ENCODE measurements at places on chromosomes 1 and 21.
A peak's percentile ranks its signal among the peaks of the same experiment; 100 is the strongest.

GRCh38 chr1:176068256-176068655 lies 138.8 kb downstream of the COP1 start:
- no peaks in the 10 kb centered on the region for H3K36me3 ChIP-seq
- no peaks in the 10 kb centered on the region for H3K27me3 ChIP-seq
- H3K4me3 ChIP-seq = no peak overlapping the region

DNA sequence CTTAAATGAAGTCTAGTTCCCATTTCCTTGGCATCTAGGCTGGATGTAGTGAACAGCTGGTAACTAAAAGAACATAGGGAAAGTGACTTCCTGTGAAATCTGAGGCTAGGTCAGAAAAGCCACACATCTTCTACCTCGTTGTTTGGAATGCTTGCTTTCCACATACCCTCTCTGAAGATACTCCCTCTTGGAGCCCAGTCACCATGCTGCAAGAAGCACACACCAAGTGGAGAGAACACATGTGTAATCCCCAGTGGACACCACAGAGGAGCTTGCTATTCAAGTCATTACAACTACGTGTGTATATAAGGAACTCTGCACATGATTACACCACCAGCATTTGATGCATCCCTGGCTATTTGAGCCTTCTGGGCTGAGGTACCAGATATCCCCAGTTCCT lies 125.9 kb downstream of the RGS21 start:
- H3K27me3 ChIP-seq = no peaks in the 10 kb centered on the region
- H3K4me3 ChIP-seq = no peak overlapping the region
- no peaks in the 10 kb centered on the region for H3K36me3 ChIP-seq
- no peak overlapping the region for H3K27ac ChIP-seq

DNA sequence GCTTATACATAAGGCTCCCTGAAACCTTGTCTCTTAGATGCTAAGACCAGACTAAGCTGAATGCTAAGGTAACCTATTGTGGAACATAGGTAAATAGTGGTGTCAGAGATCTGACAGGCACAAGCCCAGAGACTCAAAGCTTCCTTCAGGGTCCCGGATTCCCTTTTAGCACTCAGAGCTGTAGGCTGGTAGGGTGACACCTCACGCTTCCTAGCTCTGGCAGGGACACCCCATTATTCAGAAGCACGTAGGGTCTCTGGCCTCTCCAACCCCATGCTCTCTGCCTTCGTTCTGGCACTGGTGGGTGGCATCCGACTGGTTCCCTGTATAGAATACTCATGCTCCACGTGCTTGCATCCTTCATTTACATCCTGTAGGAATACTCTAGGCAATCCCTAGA lies 68.4 kb downstream of the CD34 start:
- DNase-seq = no peak
- H3K36me3 ChIP-seq = no peaks in the 10 kb centered on the region
- no peak overlapping the region for H3K27ac ChIP-seq
- H3K27me3 ChIP-seq = no peaks in the 10 kb centered on the region

DNA sequence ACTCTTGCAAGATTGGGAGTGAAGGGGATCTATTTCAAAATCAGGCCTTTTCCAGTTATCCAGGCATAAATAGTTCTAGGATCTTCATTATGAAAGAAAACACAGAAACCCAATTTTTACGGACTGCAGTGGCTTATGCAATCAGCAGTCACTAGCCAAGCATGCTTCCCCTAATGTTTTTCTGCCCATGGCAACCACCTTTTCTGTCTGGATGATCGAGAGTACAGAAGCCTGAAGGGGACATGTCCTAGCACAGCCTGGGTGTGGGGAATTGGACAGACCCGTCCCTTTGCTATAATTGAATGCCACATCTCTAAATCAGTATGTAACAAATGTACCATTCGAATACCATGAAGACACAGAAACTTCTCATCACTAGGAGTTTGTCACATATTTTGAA lies 29.8 kb upstream of the NCAM2 start:
- H3K36me3 ChIP-seq = no peaks in the 10 kb centered on the region
- H3K27me3 ChIP-seq = no peaks in the 10 kb centered on the region
- no peak for DNase-seq
- no peak overlapping the region for H3K4me3 ChIP-seq
- H3K4me1 ChIP-seq = no peaks in the 10 kb centered on the region

DNA sequence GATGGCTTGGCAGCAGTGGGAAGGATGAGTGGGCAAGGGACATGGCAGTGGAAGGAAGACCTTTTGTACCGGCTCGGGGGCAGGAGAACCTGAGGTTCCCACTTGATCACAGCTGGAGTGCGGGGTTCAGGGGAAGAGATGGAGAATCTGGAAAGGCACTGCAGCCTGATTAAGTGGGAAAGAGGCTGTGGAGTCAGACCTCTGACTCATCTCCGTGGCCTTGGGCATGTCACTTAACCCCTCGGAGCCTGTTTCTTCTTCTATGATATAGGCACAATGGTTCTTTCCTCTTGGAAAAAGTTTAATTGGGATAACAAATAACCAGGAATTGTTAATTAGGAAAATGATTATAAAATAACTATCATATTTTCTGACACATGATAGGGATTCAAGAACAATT lies 13.1 kb upstream of the TMEM61 start:
- no peaks in the 10 kb centered on the region for H3K27me3 ChIP-seq
- H3K36me3 ChIP-seq = no peaks in the 10 kb centered on the region
- no peak for DNase-seq
- H3K4me3 ChIP-seq = no peak overlapping the region

- peaks cover 14% of the 10 kb centered on the region for H3K36me3 ChIP-seq
- H3K4me3 ChIP-seq = no peak overlapping the region
Measured at GRCh38 chr1:45015683-45016082, 3.6 kb downstream of the UROD start.

GRCh38 chr21:18460979-18461378 lies 57.4 kb upstream of the TMPRSS15 start:
- no peak overlapping the region for H3K4me3 ChIP-seq
- no peak overlapping the region for H3K27ac ChIP-seq
- no peaks in the 10 kb centered on the region for H3K27me3 ChIP-seq
- no peaks in the 10 kb centered on the region for H3K4me1 ChIP-seq
- DNase-seq = no peak

DNA sequence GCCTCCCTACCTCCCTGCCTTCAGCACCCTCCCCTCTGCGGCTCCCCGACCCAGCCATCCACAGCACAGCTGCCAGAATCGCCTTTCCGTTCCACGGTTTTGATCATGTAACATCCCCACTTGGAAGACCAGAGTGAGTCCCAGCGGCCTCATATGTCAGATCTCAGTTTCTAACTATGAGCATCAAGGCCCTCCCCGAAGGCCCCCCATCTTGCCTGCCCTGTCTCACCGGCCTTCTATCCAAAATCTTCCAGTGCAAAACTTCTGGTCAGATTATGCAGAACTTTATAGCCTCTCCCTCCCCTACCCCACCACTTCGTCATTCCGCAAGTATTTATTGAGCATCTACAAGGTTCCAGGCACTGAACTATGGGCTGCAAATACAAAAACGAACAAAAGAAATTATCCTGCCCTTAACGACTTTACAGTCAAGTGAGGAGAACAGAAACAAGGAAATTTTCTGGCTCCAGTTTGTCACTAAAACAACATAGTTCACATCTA lies 20.3 kb upstream of the LMX1A start:
- H3K27ac ChIP-seq = no peak overlapping the region
- H3K4me1 ChIP-seq = no peaks in the 10 kb centered on the region
- H3K27me3 ChIP-seq = no peaks in the 10 kb centered on the region
- no peak for DNase-seq

DNA sequence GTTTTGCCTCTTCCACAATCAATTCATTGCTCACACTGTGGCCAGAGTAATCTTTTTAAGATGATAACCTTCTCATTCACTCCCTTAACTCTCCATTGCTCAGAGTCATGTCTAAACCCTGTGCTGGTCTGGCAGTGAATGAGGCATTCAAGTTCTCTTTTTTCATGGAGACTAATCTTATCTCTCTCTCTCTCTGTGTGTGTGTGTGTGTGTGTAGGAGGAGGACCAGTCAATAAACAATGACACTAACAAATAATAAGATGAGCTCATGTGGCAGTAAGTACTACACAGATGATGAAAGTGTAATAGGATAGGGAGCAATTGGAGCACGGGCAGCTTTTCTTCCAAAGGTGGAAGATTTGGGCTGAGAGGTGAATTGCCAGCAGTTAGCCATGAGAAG lies 122.0 kb upstream of the B3GALT2 start:
- no peak for DNase-seq
- H3K27ac ChIP-seq = no peak overlapping the region
- no peaks in the 10 kb centered on the region for H3K4me1 ChIP-seq

DNA sequence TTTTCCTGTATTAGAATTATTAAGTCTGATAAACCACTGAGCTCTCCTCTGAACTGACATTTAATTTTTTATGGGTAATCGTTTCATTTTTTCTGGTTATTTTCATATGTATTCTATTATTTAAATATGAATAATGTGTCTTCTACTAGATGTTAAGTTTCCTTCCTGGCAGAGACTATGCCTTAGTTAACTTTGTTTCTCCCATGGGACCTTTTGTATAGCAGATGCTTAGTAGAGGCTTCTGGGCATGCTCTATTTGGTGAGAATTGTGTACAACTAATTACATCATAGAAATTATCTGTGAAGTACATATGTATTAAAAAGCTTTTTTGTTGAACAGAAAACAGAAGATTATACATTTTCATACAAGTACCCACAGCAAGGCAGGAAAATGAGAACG lies 23.4 kb downstream of the CTBS start:
- H3K4me3 ChIP-seq = no peak overlapping the region
- no peak overlapping the region for H3K27ac ChIP-seq
- H3K36me3 ChIP-seq = no peaks in the 10 kb centered on the region
- DNase-seq = no peak
- H3K4me1 ChIP-seq = no peaks in the 10 kb centered on the region

DNA sequence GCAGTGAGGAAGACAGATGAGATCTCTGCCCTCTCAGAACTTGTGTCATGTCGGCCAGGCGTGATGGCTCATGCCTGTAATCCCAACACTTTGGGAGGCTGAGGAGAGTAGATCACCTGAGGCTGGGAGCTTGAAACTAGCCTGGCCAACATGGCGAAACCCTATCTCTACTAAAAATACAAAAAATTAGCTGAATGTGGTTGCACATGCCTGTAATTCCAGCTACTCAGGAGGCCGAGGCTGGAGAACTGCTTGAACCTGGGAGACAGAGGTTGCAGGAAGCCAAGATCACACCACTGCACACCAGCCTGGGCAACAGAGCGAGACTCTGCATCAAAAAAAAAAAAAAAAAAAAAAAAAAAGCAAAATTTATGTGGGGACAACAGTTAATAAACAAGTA lies 40.9 kb upstream of the RALGPS2 start:
- H3K36me3 ChIP-seq = no peaks in the 10 kb centered on the region
- no peaks in the 10 kb centered on the region for H3K27me3 ChIP-seq
- no peak overlapping the region for H3K4me3 ChIP-seq
- no peak overlapping the region for H3K27ac ChIP-seq

GRCh38 chr1:26909951-26910342 lies 3.8 kb downstream of the NR0B2 start:
- no peak for DNase-seq
- no peaks in the 10 kb centered on the region for H3K27me3 ChIP-seq
- no peaks in the 10 kb centered on the region for H3K4me1 ChIP-seq

DNA sequence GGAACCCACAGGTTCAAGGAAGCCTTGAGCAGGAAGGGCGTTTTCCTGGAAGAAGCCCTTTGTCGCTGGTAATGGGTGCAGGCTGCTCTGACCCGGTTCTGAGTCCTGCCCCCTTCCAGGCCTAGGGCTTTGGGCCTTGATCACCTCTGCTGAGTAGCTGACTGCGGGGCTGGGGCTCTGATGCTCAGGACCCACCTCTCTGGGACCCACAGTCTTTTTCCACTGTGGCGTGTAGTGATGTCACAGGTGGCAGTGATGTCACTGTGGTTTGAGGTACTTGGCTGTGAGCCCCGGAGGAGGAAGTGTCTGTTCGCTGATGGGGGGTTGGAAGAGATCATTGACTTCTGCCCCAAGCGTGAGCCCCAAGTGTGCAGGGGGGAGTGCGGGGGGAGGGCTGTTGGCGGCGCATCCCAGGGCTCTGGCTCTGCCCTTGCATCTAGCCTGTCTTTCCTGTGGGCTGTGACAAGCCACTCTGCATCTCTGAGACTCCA lies 6.9 kb downstream of the TNFRSF1B start:
- H3K4me3 ChIP-seq = no peak overlapping the region
- no peaks in the 10 kb centered on the region for H3K27me3 ChIP-seq
- no peaks in the 10 kb centered on the region for H3K36me3 ChIP-seq
- DNase-seq = no peak
- H3K4me1 ChIP-seq = peaks cover 55% of the 10 kb centered on the region
- peak overlapping the region; percentile 74 for H3K27ac ChIP-seq

DNA sequence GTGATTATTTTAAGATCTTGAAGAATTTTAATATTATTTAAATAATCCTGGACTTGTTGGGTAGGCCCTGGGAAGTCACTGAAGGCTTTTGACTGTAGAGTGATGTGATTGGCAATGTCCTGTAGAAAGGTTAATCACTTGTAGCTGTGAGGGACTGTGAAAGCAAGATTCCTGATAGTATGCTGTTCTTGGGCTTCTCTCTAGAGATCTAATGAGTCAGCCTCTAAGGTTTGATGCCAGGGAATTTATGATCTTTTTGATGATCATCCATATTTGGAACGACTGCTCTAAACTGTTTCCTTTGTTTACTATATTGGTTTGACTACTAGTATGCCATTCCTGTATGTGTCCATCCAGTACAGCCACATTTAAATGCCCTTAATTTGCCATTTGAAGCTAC lies 56.5 kb downstream of the CAMSAP2 start:
- H3K4me1 ChIP-seq = no peaks in the 10 kb centered on the region
- DNase-seq = no peak
- H3K27me3 ChIP-seq = no peaks in the 10 kb centered on the region
- no peak overlapping the region for H3K4me3 ChIP-seq
- no peaks in the 10 kb centered on the region for H3K36me3 ChIP-seq
- H3K27ac ChIP-seq = no peak overlapping the region

DNA sequence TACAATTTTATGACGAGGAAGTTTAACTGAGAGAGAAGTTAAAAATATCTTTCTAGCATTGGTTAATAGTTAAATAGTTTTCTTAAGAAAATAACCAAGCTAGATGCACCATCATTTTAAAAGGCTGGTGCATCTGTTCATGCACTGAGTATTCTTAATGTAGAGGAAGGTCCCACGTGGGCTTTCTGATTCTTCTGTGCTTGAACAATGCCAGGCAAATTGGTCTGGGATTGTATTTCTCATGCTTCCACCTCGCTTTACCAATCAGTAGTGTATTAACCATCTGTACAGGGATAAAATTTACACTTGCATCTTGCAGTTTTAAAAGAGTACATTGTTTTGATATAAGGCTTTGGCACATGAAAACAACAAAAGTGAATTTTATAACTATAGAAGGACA lies 47.4 kb upstream of the MTF2 start:
- no peak overlapping the region for H3K4me3 ChIP-seq
- no peaks in the 10 kb centered on the region for H3K27me3 ChIP-seq
- no peaks in the 10 kb centered on the region for H3K36me3 ChIP-seq
- no peak for DNase-seq
- no peak overlapping the region for H3K27ac ChIP-seq

GRCh38 chr1:183844806-183845205 lies 39.9 kb downstream of the RGL1 start:
- H3K4me3 ChIP-seq = no peak overlapping the region
- no peaks in the 10 kb centered on the region for H3K4me1 ChIP-seq
- no peak for DNase-seq
- no peaks in the 10 kb centered on the region for H3K27me3 ChIP-seq

- DNase-seq = no peak
- no peak overlapping the region for H3K4me3 ChIP-seq
- no peak overlapping the region for H3K27ac ChIP-seq
- no peaks in the 10 kb centered on the region for H3K36me3 ChIP-seq
- H3K4me1 ChIP-seq = no peaks in the 10 kb centered on the region
- H3K27me3 ChIP-seq = no peaks in the 10 kb centered on the region
Measured at GRCh38 chr21:37817242-37817641, 99.0 kb downstream of the KCNJ6 start.
